ENCODE measurements at places on chromosomes 5 and 9.
A peak's percentile ranks its signal among the peaks of the same experiment; 100 is the strongest.

GRCh38 chr9:125126019-125126746, 17.1 kb downstream of the SCAI start:
- DNase-seq: peak; percentile 89

- DNase-seq: no peak
These were observed 7.4 kb downstream of the COX7C start for GRCh38 chr5:86625148-86625547.

- DNase-seq: no peak
These were observed 37.8 kb upstream of the TMEM250 start for GRCh38 chr9:136156209-136157120.

DNA sequence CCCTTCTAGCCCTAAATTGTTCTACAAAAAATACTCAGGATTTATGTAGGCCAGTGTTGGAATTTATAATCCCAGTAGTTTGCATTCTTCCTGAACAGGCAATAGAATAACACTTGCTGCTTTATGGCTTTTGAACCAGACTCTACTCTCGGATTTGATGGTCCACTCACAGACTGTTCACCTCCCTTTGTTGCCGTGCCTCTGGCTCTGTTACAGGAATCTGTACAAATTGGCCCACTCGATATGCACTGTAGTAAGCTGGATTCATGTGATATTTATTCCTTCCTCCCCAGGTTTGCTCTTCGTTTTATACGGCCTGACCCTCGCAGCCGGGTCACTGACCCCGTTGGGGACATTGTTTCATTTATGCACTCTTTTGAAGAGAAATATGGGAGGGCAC, 43.7 kb downstream of the FAF2 start:
- DNase-seq: no peak

- DNase-seq: no peak
These were observed 855.5 kb upstream of the NUDT12 start for GRCh38 chr5:104418056-104418455.

GRCh38 chr5:65157906-65158603, 323.7 kb downstream of the ADAMTS6 start:
- DNase-seq: no peak

DNA sequence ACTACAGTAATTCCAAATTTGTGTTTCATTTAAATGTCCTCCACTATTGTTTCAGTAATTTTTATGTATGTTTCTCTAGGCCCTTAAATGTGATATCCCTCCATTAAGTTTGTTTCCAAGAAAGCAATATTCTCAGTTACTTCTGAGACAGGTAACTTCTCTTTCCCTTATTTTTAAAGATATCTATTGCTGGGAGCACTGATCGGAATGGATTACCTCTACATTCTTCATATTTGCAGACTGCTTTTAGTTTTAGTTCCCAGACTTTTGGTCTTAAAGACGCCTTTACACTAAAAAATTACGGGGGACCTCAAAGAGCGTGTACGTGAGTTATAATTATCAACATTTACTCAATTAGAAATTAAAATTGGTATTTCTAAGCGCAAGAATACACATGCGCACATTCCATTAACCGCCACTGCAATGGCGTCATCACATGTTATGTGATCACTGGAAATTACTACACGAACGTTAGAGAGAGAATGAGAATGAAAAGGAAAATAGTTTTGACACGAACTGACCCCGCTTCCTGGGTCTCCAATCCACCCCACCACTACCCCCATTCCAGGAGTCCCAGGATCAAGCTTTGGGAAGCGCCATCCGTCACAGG, 519 bp upstream of the RAD50 start:
- DNase-seq: no peak

DNA sequence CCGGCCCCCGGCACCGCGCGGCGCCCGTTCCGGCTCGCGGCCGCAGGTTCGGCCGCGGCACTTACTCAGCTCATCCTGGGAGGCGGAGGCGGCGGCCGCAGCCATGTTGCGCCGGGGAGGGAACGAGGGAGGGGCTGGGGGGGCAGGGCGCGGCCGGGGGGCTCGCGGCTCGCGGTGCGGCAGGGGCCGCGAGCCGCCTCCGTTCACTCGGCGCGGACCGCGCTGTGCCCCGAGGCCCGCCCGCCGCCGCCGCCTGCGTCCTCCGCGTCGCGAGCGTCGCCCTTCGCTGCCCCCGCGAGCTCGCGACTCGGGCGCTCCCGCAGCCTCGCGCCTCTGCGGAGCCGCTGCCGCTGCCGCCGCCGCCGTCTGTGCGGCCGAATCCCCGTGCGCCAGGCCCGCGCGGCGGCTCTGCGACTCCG, 735 bp downstream of the ECPAS start:
- DNase-seq: peak; percentile 83

DNA sequence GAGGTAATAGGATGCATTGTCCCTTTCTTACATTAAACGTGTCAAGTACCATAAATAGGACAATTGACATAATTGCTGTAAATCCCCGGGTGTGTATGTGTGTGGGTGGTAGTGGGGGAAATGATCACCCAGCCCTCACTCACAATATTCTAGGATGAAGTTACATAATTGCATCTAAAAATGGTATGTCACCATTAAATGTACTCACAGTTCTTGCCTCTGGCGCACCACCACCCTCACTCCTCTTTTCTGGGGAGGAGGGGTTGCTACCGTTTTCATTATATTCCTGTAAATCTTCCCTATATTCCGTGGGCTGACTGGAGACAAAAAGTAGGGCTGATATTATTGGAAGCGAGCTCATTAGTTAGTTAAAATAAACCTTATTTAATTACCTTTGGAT, 563.8 kb downstream of the TLR4 start:
- no peak for DNase-seq

DNA sequence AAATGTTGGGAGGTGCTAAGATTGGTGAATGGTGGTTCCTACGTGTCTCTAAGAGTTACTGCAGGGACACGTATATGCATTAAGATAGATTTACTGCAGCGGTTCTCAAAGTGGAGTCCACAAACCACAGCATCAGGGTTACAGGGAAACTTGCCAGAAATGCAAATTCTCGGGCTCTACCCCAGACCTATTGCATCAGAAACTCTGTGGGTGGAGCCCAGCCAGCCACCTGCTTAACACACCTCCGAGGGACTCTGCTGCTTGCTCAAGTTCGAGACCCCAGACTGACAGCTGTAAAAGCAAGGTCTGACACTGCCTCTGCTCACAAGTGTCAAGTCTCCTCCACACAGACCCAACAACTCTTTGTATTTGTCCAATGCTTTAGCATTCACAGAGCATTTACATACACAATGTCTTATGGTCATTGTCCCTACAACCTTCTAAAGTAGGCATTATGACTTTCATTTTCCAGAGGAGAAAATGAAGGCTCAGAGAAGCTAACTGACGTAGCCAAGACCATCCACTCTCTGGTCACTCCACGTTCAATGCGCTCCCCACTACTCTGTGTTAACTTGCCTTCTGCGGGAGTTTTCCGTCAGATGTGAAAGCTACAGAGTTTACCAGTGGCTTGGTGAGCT, 48.8 kb downstream of the HSD17B3 start:
- DNase-seq: no peak

DNA sequence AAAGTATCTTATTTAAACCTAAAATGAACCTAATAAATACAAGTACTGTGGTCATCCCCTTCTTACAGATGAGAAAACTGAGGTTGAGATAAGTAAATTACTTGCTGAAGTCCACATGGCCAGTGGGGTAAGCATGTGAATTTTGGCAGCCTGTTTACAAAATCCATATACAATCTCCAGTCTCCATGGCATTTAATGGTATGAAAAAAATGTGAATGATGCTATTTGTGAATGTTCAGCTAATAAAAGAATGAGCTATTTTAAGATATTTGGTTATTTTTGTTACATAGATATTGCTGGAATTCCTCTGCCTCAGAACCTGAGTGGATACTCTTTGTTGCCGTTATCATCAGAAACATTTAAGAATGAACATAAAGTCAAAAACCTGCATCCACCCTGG, 19.3 kb upstream of the GPR150 start:
- no peak for DNase-seq

DNA sequence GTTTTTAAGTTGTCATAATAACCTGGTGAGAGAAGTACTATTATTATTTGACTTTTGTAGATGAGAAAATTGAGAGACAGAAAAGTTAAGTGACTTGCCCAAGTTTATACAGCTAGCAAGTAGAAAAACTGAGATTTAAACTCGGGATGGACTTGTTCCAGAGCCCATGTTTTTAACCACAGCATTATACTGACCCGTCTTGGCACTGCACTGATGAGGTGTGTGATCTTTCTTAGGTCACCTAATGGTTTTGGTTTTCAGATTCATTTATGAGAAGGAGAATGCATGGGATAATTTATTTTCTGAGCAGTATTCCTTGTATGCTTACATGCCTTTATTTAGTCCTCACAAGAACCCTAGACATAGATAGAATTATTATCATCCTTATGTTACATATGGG, 201.8 kb upstream of the CDKN2B start:
- no peak for DNase-seq

GRCh38 chr9:36728651-36729520, 156.2 kb downstream of the MELK start:
- no peak for DNase-seq

- DNase-seq: no peak
These were observed 62.8 kb downstream of the TLE1 start for GRCh38 chr9:81626511-81626910.

- no peak for DNase-seq
These were observed 243.7 kb downstream of the CWC27 start for GRCh38 chr5:65012301-65012892.

DNA sequence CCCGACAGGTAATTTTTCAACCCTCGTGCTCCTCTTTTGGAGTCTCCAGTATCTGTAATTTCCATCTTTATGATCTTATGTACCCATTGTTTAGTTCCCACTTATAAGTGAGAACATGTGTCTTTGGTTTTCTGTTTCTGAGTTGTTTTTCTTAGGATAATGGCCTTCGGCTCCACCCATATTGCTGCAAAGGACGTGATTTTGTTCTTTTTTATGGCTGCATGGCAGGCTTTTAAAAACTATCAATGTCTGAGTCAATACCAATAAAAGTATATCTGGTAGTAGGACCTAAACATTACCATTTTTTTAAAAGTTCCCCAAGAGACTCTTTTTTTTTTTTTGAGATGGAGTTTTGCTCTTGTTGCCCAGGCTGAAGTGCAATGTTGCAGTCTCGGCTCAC, 3.9 kb upstream of the SLC26A2 start:
- no peak for DNase-seq

DNA sequence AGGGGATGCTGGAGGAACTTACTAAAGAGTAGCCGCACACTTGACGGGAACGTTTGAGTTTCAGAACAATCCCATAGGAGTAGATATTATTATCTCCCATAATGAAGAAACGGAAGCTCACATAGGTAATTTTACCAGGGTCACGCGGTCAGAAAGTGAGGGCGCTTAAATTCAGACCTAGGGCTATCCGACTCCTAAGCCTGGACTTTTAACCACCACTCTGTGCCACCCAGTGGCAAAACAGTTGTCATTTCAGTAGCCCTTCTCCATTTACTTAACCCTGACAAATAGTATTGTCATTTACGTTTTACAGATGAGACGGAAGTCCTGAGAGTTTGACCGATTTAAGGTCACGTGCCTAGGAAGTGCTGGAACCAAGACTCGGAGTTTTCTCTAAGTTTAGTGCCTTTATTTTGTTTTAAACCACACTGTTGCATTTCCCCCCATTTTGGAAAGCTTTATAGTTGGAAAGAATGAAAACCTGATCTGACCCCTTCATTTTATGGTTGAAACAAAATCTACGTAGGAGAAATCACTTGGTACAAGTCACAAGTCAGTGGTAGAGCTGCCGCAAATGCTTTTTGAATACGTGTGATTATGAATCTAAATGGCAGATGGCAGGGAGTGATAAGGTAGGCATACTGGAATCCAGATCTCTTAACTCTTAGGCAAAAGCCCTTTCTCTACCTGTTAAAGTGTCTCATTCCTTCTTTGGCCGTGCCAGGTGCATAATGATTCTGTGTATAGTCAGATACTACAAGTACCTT, 650 bp downstream of the MRRF start:
- DNase-seq: peak; percentile 51

GRCh38 chr9:114093031-114093471, 6.0 kb downstream of the KIF12 start:
- DNase-seq: peak; percentile 12

DNA sequence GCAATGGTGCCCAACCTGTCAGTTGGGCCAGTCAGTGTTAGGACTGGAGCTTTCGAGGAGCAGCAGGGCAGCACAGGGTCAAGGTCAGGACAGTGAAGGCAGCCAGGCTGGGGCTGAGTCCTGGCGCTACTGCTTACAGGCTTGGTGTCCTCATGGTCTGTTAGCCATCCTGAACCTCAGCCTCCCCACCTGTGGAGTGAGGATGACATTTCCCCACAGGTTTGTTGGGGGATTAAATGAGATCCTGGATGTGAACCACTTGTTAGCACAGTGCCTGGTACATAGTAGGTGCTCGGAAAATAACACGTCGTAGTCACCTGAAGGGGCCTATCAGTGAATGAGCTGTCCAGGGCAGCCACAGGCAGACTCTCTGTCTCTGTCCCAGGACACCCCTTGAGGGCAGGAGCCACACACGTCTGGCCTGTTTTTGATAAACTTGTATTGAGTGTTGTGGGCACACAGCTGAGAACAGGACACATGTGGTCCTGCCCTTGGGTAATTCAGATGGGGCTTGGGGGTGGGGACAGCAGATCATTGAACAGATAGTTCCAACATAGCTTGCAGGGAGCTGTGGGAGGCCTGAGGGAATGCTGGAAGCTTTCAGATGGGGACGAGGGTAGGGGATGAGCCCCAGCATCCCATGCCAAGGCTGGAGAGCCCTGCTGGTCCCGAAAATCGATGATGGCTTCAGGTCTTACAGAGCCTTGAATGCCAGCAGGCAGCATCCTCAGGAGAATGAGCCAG, 69.3 kb downstream of the AMBP start:
- peak; percentile 35 for DNase-seq

GRCh38 chr9:24881361-24881760, 335.7 kb upstream of the IZUMO3 start:
- DNase-seq: no peak

DNA sequence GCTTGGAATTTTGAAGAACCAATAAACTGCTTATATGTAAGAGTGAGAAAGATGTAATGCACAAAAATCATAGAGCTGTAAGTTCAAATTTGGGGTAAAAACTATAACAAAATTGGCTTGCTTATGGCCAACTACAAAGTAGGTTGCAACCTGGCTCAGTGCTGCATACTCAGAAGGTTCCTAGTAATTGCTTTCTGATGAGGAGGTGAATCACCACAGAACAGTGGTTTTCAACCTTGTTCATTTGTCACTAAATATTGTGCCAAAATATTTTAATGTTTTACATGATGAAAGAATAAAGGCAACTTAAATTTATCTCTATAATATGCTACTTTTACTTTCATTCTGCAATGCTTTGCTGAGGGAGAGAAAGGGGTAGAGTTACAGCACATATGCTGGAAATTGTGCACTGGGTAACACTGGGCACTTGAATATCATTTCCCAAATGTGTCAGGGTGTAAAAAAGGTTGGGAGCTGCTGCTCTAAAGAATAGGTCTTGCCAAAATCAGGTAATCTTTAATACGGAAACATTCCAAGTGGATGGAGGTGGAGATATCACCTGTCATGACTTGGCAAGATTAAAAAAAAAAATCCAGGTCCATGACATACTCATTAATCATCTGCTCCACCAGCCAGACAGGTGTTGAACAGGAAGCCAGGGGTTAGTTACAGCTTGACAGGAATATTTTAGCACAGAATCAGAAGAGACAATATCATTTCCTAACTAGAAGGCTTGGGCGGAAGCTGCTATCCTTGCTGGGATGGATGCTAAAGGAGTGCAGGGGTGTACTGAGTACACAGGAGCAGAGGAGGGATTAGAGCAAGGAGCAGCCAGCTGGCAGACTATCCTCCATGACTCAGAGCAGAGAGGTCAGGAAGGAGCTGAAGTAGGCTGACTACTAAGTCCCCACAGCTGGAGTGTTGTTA, 34.6 kb upstream of the CCL21 start:
- DNase-seq: no peak

GRCh38 chr5:171627936-171628632, 157.5 kb upstream of the SMIM23 start:
- DNase-seq: peak; percentile 40

All from right forelimb (tissue), 1 donor.